ENCODE measurements at places on chromosomes 2 and 18. TPM values are rescaled to one million over a fixed set of nuclear protein-coding genes. Genes with fewer than 3 reads are reported as not detected.

DNA sequence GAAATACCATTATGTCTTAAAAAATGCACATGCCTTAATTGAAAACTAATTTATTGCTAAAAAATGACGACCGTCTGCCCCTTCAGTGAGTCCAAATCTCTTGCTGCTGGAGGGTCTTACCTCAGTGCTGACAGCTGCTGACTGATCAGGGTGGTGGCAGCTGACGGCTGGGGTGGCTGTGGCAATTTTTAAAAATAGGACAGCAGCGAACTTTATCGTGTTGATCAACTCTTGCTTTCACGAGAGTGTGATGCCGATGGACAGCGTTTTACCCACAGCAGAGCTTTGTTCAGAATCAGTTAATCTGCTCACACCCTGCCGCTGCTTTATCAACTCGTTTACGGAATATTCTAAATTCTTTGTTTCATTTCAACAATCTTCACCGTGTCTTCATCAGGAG lies 21.2 kb upstream of the CTDP1 start:
- DNase-seq = no peak

DNA sequence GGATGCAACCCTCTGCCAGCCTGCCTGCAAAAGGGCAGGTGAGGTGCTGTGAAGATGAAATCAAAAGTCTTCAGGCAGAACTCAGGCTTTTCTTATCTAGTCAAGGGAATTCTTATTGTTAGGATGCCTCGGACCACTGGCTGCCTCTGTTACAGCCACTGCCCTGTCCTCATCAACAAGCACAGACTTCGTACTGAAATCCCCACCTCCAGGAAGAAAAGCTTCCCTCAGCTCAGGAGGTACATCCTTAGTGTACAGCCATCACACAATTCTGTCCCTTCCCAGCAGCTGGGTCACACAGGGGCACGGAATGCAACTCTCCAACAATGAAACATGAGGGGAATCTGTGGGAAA lies 10.1 kb upstream of the RNU4ATAC start:
- no peak for DNase-seq

GRCh38 chr18:63683152-63683551 lies 19.6 kb upstream of the SERPINB11 start:
- peak; percentile 76 for DNase-seq

- no peak for DNase-seq
These were observed 754.6 kb upstream of the SOX11 start for GRCh38 chr2:4937550-4937949.

- DNase-seq = peak; percentile 93
These were observed 223.7 kb upstream of the TRIB2 start for GRCh38 chr2:12493031-12493513.

- DNase-seq = no peak
These were observed 272.9 kb downstream of the IRS1 start for GRCh38 chr2:226526716-226527115.

GRCh38 chr18:35915056-35915455 lies 57.4 kb upstream of the RMP24 start:
- DNase-seq = no peak

- no peak for DNase-seq
These were observed 155.6 kb upstream of the CCDC68 start for GRCh38 chr18:55114876-55115275.

DNA sequence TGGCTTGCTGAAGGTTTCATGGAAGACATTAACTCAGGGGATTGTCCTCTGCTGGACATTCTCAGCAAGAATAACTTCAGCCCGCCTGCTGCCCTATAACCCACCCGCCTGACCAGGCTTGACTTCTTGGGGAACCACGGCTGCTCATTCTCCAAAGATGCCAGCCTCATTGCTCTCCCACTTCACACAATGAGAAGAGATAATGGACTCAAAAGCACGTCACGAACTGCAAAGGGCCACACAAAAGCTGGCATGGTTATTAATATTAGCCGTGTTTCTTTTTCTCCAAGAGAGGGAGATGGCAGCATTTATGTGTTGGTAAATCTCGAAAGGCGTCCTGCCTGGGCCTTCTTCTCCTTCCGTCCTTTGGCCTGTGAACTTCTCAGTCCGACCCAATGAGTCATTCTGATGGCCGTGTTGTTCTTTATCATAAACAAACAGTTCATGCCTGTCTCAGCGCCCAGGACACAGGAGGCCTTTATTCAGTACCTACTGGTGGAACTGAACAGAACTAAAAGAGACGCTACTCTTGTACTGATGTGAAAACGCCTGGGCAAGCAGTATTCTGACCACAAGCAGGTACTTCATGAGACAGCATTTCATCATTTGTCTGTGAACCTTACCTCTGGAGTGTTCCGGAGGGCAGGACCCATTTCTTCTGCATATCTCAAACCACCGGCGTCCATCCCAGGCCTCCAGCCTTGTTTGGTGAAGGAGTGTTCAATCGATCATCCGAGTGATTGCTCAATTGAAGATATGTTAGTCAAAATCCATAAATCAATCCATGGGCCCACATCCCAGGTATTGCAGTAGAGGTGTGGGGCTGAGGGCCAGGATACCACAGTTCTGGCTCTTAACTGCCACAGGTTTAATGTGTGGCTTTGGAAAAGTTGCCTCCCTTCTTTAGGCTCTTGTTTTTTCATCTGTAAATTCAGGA lies 25.1 kb upstream of the KLHL29 start:
- no peak for DNase-seq

GRCh38 chr18:44025421-44025820 lies 655.3 kb upstream of the SETBP1 start:
- DNase-seq = no peak

- no peak for DNase-seq
These were observed 169.2 kb upstream of the NOSTRIN start for GRCh38 chr2:168633200-168633599.

DNA sequence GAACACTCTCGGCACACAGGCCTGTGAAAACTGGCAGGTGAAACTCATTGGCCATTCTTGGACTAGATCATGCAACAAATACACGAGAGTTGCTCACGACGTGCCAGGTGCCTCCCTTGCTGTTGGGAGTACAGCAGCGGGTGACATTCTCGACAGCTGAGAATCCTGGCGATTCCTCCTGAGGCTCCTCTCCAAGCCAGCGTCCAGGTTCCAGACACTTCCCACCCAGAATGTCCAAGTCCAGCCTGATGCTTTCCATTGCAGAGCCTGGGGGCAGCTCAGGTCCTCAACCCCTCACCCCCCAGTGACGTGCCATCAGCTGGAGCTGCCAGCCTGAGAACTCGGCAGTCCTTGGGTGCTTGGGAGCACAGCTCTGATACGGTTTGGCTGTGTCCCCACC lies 124.2 kb downstream of the PXDN start:
- DNase-seq = no peak

DNA sequence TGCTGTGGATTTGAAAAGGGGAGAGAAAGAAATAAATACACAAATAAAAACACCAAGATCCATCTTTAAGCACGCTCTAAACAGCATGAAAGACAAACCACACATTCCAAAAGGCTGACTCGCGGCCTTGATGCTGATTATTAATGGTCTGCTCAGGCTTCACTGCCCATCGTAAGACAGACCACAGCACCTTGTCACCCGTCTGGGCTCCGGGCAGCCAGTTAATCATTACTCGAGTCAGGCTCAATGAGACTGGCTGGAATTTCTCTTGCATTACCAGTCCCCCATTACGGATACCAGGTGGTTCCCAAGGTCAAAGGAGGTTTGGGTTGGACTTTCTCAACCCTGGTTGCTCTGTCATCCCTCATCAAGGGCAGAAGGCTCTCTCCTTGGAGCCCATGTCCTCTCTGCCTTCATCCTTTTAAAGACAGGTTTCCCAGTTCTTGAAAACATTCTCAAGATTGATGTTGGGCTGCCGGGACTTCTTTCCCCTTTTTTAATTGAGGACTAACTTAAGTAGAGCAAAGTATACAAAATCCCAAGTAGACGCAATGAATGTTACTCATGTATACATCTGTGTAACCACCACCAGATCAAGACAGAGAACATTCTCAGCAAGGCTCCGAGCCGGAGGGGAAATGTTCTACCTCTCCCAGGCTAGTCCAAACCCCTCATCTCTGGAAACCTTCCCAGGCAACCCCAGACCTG lies 8.1 kb downstream of the SMAD7 start:
- peak; percentile 99 for DNase-seq

DNA sequence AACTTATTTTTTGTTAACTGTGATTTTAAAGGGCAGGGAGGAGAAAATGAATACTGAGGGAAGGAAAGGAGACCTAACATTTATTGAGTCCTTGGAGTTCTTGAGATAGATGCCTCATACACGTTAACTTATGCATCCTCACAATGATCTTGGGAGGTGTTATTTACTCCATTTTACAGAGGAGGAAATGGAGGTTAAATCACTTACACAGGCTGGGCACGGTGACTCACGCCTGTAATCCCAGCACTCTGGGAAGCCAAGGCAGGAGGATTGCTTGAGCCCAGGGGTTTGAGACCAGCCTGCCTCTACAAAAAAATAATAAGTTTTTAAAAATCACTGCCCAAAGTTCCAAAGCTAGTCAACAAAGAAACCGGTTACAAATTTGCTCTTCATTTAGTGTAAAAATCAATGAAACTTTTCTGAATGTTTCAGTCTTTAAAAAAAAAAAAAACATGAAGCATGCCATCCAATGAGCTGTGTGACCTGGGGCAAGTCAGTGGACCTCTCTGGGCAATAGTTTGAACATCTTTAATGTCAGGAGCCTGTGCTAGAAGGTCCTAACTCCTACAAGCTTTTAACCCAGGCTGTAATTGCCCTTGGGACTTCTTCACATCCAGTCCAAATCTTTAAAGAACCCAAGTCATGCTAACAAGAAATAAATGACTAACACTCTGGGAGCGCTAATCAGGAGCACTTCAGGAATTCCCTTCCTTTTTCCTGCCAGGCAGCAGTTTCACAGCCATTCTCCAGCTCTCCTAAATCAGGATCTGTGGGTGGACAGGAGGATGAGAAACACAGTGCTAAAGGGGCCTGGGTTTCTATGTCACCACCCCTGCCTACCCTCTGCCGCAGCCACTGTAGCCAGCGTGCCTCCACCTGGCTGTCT lies 176.4 kb downstream of the TMEM247 start:
- peak; percentile 88 for DNase-seq

TUBA4B gene
- total RNA-seq = not detected

TUBA3D gene
- not detected for total RNA-seq

SLC35F6 gene
- total RNA-seq = 42.5 TPM

SERPINB11 gene
- not detected for total RNA-seq

DNMT3A gene
- total RNA-seq = 58.1 TPM

UGT1A9 gene
- total RNA-seq = not detected

GNLY gene
- total RNA-seq = not detected

Measured in astrocyte (in vitro differentiated cells and primary cell).